ENCODE measurements at places on chromosomes 4 and X. TPM values are rescaled to one million over a fixed set of nuclear protein-coding genes. Genes with fewer than 3 reads are reported as not detected.

DNA sequence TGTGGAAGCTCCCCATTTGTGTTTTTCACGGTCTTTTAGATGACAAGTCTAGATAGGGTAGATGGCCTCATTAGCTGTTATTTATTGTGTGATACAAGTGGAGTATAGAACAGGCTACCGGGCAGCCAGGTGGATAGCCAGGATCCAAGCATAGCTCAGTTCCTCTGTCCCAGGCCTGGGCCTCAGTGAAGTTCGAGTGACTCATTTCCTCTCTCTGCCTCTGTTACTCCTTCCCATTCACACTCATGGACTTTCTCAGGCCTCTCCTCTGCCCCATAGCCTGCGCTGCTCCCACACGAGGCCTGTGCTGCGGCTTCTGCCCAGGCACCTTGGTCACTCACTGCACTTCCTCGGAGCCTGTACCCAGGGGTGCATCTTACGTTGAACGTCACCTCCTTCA is 54.5 kb downstream of the TENM3 start:
- DNase-seq = no peak

DNA sequence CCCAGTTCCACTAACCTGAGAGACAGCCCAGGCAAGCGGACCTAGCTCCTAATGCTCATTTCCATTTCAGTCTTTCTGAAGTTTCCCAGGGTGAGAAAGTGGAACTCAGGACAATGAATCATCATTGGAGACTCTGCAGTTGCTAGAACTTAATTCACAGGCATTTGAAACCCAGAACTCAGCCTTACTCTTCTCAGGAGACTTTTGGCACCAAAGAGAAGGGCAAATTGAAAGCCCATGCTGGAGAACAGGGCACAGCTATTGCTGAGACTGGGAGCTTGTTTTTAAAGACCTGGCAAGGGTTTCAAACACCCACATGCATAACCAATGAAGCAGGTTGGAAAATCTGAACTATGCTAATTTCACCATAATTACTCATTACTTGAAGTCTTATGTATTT is 36.0 kb downstream of the BST1 start:
- no peak for DNase-seq

DNA sequence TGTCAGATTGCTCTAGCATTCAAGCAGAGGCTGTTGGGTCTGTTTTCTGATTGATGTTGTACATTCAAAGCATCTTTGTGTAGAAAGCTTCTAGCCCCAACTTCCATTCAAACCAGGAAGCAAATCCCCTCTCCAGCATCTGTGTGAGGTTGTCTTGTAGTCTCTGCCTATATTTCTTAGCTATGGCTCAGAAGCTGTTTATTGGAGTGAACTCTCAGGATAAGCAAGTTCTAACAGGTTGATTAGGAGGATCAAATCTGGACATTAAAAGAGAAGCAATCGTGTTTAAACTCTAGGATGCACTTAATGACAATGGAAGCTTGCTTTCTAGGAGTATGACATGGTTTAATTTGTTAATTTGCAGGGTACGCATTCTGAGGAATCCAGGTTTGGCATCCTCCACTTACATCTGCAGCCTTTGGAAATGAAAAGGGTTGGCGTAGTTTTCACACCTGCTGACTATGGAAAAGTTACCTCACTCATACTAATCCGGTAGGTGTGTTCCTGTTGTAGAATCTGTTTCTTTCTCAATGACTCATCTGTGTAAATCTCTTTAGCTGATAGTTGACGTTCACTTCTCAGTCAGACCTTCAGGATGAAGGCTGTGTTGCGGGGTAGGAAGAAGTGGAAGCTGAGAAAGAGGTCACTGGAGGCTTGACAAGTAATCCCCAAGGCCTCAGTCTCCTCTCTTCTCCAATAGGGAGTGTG is 88.0 kb upstream of the TLR2 start:
- no peak for DNase-seq

DNA sequence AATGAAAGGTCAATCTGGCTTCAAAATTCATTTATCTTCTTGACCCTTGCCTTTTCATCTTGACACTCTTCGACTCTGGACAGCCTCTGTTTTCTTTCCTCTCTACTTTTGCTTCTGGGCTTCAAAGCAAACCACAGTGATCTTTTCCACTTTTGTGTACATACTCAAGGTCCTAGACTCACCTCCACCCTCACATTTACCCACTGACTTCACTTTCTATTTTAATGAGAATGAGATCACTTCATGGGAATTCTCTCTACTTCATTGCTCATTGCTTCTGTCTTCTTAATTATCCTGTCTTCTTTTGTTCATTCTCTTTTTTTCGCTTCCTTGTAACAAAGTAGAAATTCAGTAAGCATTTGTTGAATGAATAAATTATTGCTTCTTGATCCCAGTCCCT is 330.1 kb upstream of the HAND2 start:
- DNase-seq = no peak

Gene SPANXB1
- total RNA-seq = not detected

- DNase-seq = peak; percentile 1
Observed at GRCh38 chrX:21816136-21816535, 23.3 kb upstream of the MBTPS2 start.
